ENCODE measurements at places on chromosomes 5 and 9. TPM values are rescaled to one million over a fixed set of nuclear protein-coding genes. Genes with fewer than 3 reads are reported as not detected.

GRCh38 chr5:32358611-32359010 lies 45.9 kb upstream of the MTMR12 start:
- H3K4me1 ChIP-seq, result no peaks in the 10 kb centered on the region
- no peaks in the 10 kb centered on the region for H3K27me3 ChIP-seq
- DNase-seq, result no peak
- H3K36me3 ChIP-seq, result peaks cover 15% of the 10 kb centered on the region

Gene SLC6A7
- polyA plus RNA-seq, result not detected

Gene IFNA13
- polyA plus RNA-seq, result not detected

Gene GPRIN1
- polyA plus RNA-seq, result 4.4 TPM

DNA sequence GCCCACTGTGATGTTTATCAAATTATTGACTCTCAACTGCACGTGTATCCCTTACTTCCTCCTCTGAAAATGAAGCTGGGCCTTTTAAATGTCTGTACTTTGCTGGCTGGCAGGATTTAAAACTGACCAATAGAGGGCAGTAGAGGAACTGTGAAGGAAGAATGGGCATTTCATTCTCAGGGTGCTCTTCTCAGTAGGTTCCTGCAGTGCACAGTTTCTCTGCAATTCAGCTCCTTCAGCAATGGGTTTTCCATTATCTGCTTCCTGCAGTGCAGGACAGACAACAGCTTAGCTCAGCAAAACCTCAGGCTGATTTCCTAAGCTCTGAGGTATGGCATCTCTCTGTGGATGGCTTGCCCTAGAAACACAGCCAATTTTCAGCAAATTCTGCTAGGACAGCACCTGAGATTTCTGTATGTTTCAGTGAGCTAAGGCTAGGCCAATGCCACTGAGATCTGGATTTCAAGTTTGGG lies 298.4 kb upstream of the PRDM9 start:
- H3K27me3 ChIP-seq, result no peaks in the 10 kb centered on the region
- DNase-seq, result no peak
- H3K4me1 ChIP-seq, result no peaks in the 10 kb centered on the region

GRCh38 chr5:65630981-65631380 lies 6.2 kb downstream of the SHLD3 start:
- H3K4me3 ChIP-seq, result no peak overlapping the region
- DNase-seq, result no peak
- peaks cover 3% of the 10 kb centered on the region for H3K4me1 ChIP-seq
- peaks cover 6% of the 10 kb centered on the region for H3K36me3 ChIP-seq

DNA sequence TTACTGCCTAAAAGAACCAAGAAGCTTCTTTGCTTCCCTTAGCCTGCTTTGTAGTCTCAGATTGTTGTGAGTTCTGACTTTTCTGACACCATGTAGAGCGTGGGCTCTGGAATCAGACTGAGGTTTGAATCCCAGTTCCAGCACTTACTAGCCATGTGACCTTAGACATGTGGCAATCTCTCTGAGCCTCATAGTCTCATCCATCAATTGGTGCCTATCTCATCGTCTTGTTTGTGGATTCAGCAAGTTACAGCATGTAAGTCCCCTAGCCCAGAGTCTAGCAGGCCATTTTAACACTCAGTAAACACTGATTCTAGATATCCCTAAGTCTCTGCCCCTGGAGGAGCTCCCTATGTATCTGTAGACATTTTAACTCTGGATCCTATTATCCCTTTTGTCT lies 94.7 kb downstream of the ANGPTL2 start:
- no peak for DNase-seq
- H3K4me1 ChIP-seq, result peaks cover 16% of the 10 kb centered on the region
- peaks cover 3% of the 10 kb centered on the region for H3K27me3 ChIP-seq
- no peak overlapping the region for H3K27ac ChIP-seq
- no peaks in the 10 kb centered on the region for H3K36me3 ChIP-seq

DNA sequence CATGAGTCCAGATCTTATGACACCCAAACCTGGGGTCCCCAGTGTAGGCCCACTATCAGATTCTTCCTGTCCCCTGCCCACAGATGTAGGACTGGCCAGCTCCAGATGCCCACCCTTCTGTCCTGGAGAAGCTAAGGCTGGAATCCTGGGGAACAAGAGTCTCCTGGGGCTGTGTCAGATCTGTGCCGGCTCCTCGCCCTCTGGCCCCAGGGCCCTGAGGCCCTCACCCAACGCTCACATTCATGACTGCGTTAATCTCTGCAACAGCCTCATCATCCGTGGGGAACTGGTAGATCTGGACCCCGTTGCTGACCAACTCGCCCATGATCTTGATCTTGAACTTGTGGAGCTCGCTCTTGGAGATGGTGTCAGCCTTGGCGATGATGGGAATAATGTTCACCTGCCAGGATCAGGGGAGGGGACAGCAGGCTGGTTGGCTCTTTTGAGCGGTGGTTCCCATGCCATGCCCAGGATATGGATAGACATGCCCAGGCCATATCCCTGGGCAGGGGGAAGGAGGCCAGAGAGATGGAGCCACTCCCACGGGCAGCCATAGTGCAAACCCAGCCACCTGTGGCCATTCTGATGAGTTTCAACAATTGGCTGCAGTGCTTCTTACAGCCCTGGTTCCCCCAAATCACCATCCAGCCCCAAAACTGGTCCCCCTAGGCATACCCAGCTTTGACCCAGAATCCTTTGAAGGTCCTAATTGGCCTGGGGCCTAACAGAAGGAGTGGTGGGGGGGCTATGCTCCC lies 14.6 kb downstream of the SEPTIN8 start:
- peaks cover 40% of the 10 kb centered on the region for H3K36me3 ChIP-seq
- DNase-seq, result no peak
- no peaks in the 10 kb centered on the region for H3K27me3 ChIP-seq
- no peak overlapping the region for H3K27ac ChIP-seq
- H3K4me3 ChIP-seq, result no peak overlapping the region

GRCh38 chr5:757346-757930 lies 27.1 kb downstream of the ZDHHC11B start:
- no peaks in the 10 kb centered on the region for H3K36me3 ChIP-seq
- peaks cover 2% of the 10 kb centered on the region for H3K4me1 ChIP-seq
- DNase-seq, result no peak
- no peak overlapping the region for H3K27ac ChIP-seq

Gene CCNJL
- polyA plus RNA-seq, result 2.1 TPM

- no peak overlapping the region for H3K4me3 ChIP-seq
- H3K4me1 ChIP-seq, result peaks cover 8% of the 10 kb centered on the region
- H3K27me3 ChIP-seq, result no peaks in the 10 kb centered on the region
- peak; percentile 23 for DNase-seq
- H3K27ac ChIP-seq, result peak overlapping the region; percentile 76
Measured at GRCh38 chr9:12748016-12748415, 26.8 kb upstream of the LURAP1L start.

GRCh38 chr5:125197321-125197720 lies 450.9 kb upstream of the ZNF608 start:
- H3K4me1 ChIP-seq, result peaks cover 2% of the 10 kb centered on the region
- H3K27ac ChIP-seq, result no peak overlapping the region
- no peaks in the 10 kb centered on the region for H3K36me3 ChIP-seq
- H3K27me3 ChIP-seq, result no peaks in the 10 kb centered on the region

Gene ACTBL2
- 2.7 TPM for polyA plus RNA-seq

Gene PAM
- 192 TPM for polyA plus RNA-seq

Gene NEUROG1
- not detected for polyA plus RNA-seq

Gene REEP2
- polyA plus RNA-seq, result 0.35 TPM

GRCh38 chr9:13508681-13509080 lies 229.2 kb upstream of the MPDZ start:
- no peak for DNase-seq
- H3K27ac ChIP-seq, result no peak overlapping the region
- H3K4me1 ChIP-seq, result peaks cover 9% of the 10 kb centered on the region
- no peak overlapping the region for H3K4me3 ChIP-seq
- no peaks in the 10 kb centered on the region for H3K36me3 ChIP-seq

DNA sequence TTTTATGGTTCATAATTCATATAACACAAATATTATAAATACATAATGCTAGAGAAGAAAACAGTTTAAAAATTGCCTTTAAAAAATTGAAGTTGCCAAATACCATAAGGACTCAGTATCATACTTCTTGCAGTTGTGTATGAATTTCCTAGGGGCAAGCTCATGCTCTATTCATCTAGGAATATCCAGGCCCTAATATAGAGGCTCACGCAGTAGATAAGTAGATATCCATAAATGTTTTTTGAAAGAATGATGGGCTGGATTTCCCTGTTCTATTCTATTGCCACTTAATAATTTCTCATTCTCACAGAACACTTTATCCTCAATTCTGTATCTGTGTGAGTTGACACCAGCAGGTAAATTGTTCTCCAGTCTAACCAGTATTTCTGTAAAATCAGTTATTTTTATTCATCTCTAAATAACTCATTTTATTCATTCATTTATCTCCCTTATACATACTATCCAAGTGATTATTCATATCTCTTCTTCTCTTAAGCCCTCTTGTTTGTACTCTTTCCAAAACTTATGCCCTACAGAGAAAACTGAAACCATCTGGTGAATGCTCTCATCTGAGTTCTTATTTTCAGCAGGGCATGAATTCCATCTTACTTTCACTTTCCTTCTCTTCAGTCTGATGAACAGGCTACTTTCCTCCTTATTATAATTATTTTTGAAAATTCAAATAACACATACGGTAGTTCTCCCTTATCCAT lies 97.1 kb downstream of the SLC44A1 start:
- H3K4me1 ChIP-seq, result no peaks in the 10 kb centered on the region
- DNase-seq, result no peak

GRCh38 chr5:54534191-54535004 lies 16.8 kb downstream of the SNX18 start:
- no peak overlapping the region for H3K27ac ChIP-seq
- no peak for DNase-seq
- H3K4me1 ChIP-seq, result peaks cover 5% of the 10 kb centered on the region
- H3K4me3 ChIP-seq, result no peak overlapping the region
- no peaks in the 10 kb centered on the region for H3K36me3 ChIP-seq

- no peak overlapping the region for H3K27ac ChIP-seq
- H3K36me3 ChIP-seq, result no peaks in the 10 kb centered on the region
- H3K4me3 ChIP-seq, result no peak overlapping the region
- no peaks in the 10 kb centered on the region for H3K27me3 ChIP-seq
- H3K4me1 ChIP-seq, result no peaks in the 10 kb centered on the region
- no peak for DNase-seq
Measured at GRCh38 chr5:166639151-166639550, 1652.3 kb upstream of the WWC1 start.

Gene LECT2
- not detected for polyA plus RNA-seq

Gene ORM2
- not detected for polyA plus RNA-seq

Gene PRELID2
- 2.0 TPM for polyA plus RNA-seq

Gene GM2A
- 117 TPM for polyA plus RNA-seq

DNA sequence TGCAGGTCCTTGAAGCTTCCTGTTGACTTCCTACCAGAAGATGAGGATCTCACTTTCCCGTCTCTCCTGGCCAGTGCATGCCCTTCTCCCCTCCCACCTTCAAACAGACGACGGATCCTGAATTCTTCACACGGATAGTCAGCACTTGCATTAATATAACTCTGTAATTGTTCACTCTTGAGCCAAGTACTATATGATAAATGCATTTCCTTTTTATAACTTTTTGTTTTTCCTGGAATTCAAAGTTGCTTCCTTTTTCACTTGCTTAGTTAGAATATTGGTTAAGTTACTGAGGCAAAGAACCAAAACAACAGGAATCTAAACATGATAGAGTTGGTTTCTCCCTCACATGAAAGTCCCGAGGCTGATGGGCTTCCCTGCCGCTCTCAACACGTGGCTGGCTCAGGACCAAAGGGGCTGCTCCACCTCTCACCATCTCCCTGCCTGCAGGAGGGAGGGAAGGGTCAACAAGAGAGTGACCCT lies 20.2 kb upstream of the EGFL7 start:
- no peak overlapping the region for H3K4me3 ChIP-seq
- H3K4me1 ChIP-seq, result peaks cover 6% of the 10 kb centered on the region
- no peak overlapping the region for H3K27ac ChIP-seq
- DNase-seq, result no peak
- H3K36me3 ChIP-seq, result no peaks in the 10 kb centered on the region

DNA sequence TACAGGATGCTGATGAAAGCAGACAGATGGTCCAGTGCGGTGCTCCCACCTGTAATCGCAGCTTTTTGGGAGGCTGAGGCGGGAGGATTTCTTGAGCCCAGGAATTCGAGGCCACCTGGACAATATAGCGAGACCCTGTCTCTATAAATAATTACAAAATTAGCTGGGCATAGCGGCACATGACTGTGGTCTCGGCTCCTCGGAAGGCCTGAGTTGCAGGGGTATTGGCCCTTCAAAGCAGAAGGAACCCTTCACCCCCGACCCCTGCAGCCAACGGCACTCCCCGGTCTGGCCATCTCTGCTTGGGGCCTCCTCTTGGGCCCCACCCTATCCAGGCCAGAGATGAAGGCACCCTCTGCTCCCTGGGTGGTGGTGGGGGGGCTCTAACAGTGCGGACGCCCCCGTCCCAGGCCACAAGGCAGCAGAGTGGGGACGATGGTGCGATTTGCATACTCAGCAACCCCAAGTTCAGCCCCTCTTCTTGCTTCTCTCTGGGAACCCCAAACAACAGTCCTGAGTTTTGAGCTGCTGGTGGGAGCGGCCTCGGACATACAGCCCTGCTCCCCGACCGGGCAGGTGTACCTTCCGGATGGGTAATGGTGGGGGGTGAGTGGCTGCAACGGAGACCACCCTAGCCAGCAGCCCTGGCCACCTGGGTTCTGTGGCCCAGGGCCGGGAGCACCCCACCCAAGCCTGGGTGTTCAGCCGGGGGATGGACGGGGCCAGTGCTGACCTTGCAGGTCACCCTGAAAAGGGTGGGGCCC lies 50.7 kb downstream of the NACC2 start:
- no peaks in the 10 kb centered on the region for H3K4me1 ChIP-seq
- no peaks in the 10 kb centered on the region for H3K27me3 ChIP-seq
- peaks cover 10% of the 10 kb centered on the region for H3K36me3 ChIP-seq
- no peak overlapping the region for H3K4me3 ChIP-seq
- H3K27ac ChIP-seq, result no peak overlapping the region

- no peak overlapping the region for H3K4me3 ChIP-seq
- H3K4me1 ChIP-seq, result no peaks in the 10 kb centered on the region
- H3K27me3 ChIP-seq, result no peaks in the 10 kb centered on the region
- no peak for DNase-seq
- no peak overlapping the region for H3K27ac ChIP-seq
Measured at GRCh38 chr5:151709109-151709735, 22.5 kb upstream of the SPARC start.

- H3K27me3 ChIP-seq, result no peaks in the 10 kb centered on the region
- H3K27ac ChIP-seq, result no peak overlapping the region
- H3K4me1 ChIP-seq, result peaks cover 32% of the 10 kb centered on the region
- H3K36me3 ChIP-seq, result no peaks in the 10 kb centered on the region
- no peak for DNase-seq
- H3K4me3 ChIP-seq, result no peak overlapping the region
Measured at GRCh38 chr9:127418037-127418471, 6.1 kb upstream of the ZNF79 start.

Gene SLC6A18
- polyA plus RNA-seq, result not detected

DNA sequence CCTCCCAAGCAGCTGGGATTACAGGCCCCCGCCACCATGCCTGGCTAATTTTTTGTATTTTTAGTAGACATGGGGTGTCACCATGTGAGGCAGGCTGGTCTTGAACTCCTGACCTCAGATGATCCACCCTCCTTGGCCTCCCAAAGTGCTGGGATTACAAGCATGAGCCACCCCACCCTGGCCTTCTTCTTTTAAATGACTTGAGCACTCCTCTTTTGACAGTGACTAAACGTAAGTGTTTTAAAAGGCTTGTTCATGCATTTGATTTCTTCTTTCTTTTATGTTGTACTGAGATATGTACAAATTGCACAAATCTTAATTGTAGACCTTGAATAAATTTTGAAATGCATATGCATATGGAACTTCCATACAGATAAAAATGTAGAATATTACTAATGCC lies 337.9 kb downstream of the CETN3 start:
- no peak overlapping the region for H3K4me3 ChIP-seq
- H3K27me3 ChIP-seq, result no peaks in the 10 kb centered on the region
- H3K27ac ChIP-seq, result no peak overlapping the region
